ENCODE measurements at places on chromosomes 5 and 9. TPM values are rescaled to one million over a fixed set of nuclear protein-coding genes. Genes with fewer than 3 reads are reported as not detected.

Gene PROB1
- 9.2 TPM for total RNA-seq

Gene CDC23
- total RNA-seq = 46.6 TPM

Gene CHSY3
- not detected for total RNA-seq

- peaks cover 31% of the 10 kb centered on the region for H3K4me1 ChIP-seq
- no peaks in the 10 kb centered on the region for H3K27me3 ChIP-seq
- H3K4me3 ChIP-seq = no peak overlapping the region
- no peak overlapping the region for H3K27ac ChIP-seq
Observed at GRCh38 chr5:80711938-80712337, 57.2 kb upstream of the DHFR start.

GRCh38 chr9:81626511-81626910 is 62.8 kb downstream of the TLE1 start:
- H3K27ac ChIP-seq = no peak overlapping the region
- DNase-seq = no peak
- no peaks in the 10 kb centered on the region for H3K36me3 ChIP-seq
- H3K4me1 ChIP-seq = no peaks in the 10 kb centered on the region
- no peaks in the 10 kb centered on the region for H3K27me3 ChIP-seq

Measured in activated CD4-positive, alpha-beta T cell treated with anti-CD3 and anti-CD28 coated beads, Interleukin-2, amount 10 ng/mL, durations not matched to agents 24 days and 14 days (primary cell).